ENCODE measurements at places on chromosomes 12 and 14. TPM values are rescaled to one million over a fixed set of nuclear protein-coding genes. Genes with fewer than 3 reads are reported as not detected.

DNA sequence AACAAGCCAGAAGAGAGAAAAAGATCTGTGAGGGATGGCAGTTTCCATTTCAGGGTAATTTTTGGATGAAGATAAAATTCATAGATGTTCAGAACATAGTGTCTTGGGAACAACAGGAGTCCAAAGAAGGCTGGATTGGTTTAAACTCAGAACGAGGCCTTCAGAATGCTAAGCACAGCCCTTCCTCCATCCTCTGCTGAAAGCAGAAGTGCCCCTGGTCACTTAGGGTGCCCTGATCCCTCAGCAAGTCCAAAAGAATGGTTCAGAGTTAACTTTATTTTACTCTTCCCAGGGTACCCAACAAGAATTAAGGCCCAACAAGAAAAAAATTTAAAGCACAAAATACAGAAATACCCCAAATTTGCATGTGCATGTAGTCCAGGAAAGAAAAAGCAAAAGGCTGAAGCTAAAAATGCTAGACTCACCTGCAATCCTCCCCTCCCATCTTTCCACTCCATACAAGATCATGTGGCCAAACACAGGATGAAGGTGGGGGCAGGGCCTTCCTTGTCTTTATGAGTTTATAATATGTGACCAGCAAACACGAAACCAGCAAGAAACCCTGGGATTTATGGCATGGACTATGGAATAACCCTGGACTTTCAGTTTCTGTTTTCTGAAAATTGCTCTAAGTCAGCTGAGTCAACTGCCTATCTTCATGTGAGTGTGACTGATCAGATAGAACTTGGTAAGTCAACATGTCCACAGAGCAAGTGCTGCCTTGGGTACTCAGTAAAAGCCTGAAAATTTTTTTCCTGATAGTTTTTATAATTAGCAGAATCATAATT lies 21.2 kb downstream of the MAX start:
- DNase-seq, result no peak

PTPRO gene
- 0.08 TPM for polyA plus RNA-seq

DNA sequence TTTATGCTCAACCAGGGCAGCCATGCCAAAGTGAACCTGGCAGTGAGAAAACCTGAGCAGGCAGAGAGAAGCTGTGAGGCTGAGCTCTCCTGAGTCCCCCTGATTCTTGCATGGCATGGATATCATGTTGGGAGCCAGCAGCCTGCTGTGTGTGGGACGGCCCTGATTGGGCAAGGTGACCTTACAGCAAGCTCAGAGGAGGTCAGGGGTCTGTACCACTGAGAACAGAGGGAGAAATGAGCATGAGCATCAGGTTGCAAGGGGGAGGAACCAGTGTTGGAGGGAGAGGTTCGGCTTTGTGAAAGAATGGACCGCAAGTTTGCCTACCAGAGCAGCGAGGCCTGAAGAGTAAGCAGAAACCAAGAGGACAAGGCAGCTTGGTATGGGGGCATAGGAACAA lies 59.1 kb upstream of the PTGR2 start:
- no peak for DNase-seq

DNA sequence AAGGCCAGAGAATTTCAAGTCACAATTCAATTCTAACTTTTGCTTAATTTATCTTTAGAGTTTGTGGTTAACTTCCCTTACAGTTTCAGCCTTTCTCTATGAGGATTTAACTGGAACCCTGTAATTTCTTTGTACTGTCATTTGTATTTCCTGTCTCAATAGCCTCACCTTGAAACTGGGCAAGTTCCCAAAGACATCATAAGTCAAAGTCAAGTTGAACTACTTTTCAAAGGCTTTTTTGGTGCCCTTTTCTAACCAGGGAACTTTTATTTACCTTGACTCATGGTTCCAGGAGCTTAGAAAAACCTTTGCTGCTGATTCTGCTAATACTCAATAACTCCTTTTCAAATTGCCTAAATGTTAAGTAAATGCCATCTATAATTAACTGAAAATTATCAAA lies 200.8 kb upstream of the KRR1 start:
- peak; percentile 92 for DNase-seq

PLCZ1 gene
- 0.28 TPM for polyA plus RNA-seq

LUM gene
- polyA plus RNA-seq, result not detected

GRCh38 chr12:96020314-96021003 lies 14.9 kb downstream of the LTA4H start:
- no peak for DNase-seq

- no peak for DNase-seq
These were observed 13.2 kb upstream of the SELPLG start for GRCh38 chr12:108646600-108647579.

DNA sequence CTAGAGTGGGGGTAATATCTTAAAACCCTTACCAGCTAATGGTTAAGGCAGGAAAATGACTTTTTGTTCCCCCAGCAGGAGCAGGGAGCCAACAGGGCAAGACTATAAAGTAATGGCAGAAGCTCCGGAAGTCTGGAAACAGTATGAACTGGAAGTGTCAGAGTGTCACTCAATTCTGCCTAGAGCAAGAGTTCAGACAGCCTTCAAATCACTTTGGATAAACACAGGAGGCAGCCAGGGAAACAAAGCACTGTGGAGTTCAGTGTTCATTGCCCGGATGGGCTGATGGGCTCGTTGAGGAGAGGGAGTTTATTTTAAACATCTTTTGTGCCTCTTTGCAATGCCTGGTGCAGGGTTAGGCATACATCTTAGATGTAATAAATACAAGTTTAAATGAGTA lies 16.5 kb upstream of the DYRK2 start:
- DNase-seq, result no peak

- no peak for DNase-seq
These were observed 1.4 kb upstream of the AP4S1 start for GRCh38 chr14:31024010-31024480.

TCL1B gene
- polyA plus RNA-seq, result not detected

- DNase-seq, result no peak
These were observed 625 bp upstream of the ABHD12B start for GRCh38 chr14:50871228-50871627.

GLI1 gene
- 0.90 TPM for polyA plus RNA-seq

DNA sequence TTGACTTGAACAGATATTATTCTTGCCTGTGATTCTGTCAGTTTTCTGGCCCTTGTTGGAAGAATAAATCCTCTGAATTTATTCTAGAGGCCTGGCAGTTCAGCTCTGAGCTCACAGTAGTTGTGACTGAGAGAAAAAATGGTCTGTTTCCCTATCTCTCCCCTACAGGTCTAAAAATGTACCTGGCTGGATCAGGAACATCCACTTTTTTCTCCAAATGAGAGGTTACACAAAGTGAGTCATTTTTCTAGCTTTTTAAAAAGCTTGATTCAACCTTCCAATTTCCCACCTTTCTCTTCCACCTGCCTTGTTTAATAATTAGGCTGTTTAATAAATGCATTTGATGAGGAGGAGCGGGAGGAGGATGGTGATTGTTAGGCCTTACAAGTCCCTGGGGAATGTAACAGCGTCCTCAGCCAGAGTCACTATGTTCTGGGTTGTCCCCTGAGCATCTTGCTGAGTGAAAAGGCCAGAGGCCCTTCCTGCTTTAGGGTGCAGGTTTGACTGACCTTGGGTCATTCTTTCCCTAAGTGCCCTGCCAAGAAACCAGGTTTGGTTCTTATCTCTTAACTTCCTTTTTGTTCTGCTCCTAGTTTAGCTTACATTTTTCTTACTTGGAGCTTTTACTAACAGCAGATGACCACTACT lies 91.7 kb upstream of the FUT8 start:
- DNase-seq, result no peak

- no peak for DNase-seq
These were observed 5.9 kb downstream of the RIN3 start for GRCh38 chr14:92519246-92520101.

GRCh38 chr12:6551496-6552139 lies 4.2 kb downstream of the IFFO1 start:
- DNase-seq, result no peak

- DNase-seq, result peak; percentile 59
These were observed 383.4 kb downstream of the KCNH5 start for GRCh38 chr14:62661818-62662217.

LTBP2 gene
- polyA plus RNA-seq, result 56.3 TPM

KCTD10 gene
- polyA plus RNA-seq, result 72.5 TPM

ST8SIA1 gene
- polyA plus RNA-seq, result 0.70 TPM

TAS2R30 gene
- not detected for polyA plus RNA-seq

TAS2R42 gene
- not detected for polyA plus RNA-seq

CACNA1C gene
- not detected for polyA plus RNA-seq

DNA sequence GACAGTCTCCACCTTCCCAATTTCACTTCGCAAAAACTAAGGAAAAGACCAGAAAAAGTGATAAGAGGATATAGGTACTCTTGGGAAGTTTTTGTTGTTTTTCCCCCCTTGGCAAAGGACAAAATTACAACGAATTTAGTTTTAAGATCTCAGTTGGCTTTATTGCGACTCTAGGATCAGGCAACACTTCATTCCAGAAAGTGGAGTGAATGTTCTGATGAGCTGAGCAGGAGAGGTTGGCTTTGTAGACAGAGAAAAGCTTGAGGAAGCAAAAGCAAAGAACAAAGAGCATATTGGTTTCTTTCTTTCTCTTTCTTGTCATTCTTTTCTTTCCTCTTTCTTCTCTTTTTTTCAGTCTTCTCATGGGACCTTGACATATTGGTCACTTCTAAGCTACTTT lies 640 bp upstream of the ZFYVE1 start:
- no peak for DNase-seq

- DNase-seq, result peak; percentile 88
These were observed 335.2 kb downstream of the DPF3 start for GRCh38 chr14:72558721-72559120.

TGM1 gene
- polyA plus RNA-seq, result 8.7 TPM

- DNase-seq, result peak; percentile 12
These were observed 386.8 kb downstream of the BCAT1 start for GRCh38 chr12:24561882-24562770.

KRT78 gene
- not detected for polyA plus RNA-seq

DNA sequence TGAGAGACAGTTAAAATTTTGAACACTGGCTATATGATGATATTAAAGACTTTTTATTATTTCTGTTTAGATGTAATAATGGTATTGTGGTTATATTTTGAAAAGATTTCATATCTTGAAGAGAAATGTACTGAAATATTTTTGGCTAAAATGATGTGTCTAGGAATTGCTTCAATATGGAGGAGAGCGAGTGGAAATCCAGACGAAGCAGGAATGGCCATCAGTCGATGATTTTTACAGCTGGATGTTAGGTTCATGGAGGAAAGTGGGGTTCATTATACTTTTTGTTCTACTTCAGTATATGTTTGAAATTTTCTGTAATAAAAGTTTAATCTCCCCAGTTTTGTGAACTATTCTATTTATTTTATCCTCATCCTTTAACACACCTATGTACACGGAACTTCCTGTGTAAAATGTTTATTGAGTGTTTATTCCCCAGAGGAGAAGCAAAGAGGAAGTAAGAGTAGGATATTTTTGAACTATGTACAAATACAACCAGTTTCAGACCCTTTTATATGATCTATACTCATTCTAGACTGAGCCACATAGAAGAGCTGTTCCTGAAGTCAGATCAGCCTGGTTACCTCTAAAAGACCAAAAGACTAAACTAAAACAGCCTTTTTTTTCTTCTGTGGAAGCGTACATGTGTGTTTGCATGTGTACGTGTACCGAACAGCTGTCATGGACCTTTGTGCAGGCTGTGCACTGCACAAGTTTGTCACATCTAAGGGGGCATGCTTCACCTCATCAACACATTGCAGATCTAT lies 211.0 kb upstream of the NUDT4 start:
- no peak for DNase-seq

DNA sequence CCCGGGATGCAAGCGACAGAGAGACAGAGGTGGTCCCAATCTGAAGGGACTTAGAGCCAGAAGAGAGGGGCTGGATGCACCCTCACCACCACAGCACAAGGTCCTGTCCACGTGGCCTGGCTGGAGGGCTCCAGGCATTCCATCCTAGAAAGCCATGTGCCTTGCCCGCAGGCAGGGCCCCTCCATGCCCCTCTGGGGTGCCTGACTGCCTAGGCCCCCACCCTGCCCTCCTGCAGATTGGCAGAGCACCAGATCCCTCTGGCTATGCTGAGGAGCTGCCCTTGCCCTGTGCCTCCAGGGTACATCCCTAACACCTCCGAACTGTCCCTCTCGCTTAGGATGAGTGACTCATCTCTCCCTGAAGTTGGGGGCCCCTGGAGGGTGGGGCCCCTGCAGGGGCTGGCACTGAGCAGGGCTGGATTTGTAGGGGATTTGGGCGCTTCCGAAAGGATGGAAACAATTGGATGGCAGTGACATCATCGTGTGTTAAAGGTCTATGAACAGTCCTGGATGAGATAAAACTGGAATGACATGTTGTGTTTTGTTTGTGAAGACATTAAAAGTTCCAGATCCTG lies 50.9 kb downstream of the CHGA start:
- DNase-seq, result no peak

- DNase-seq, result peak; percentile 84
These were observed 153.5 kb upstream of the MAX start for GRCh38 chr14:65255583-65256461.

DNA sequence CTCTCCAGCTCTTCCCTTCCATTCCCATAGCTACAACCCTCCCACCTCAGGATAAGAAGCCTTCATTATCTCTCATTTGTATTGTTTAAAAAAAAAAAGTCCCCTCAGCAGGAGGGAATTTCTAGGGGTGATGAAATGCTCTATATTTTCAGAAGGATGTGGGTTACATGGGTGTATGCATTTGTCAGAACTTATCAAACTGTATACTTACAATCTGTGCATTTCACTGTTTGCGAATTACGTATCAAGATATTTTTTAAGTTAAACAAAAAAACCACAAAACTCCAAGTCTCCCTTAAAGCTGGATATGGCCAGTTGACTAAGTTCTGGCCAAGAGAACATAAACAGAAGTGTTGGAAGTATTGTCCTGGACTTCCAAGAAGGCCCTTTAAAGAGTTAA lies 2.0 kb upstream of the FKBP11 start:
- no peak for DNase-seq

DNA sequence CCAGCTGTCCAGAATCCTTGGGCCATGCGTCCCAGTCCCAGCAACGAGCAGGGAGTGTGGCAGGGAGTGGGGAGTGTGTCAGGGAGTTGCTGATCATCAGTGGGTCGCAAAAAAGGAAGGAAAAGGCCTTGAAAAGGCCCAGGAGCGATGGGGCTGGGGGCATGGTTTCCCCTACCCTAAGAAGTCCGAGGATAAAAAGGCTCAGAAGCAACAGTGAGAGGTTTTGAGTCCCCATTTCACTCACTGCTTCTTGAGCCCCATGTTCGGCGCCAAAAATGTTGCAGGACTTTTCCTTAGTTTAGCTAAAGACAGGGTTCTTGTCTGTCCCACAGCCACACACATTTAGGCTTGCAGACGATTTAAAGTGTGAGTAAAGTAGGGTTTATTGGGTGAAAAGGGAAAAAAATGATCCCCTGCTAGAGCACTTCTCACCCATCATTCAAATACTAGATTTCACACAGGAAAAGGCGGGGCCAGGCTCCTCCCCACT lies 189.5 kb downstream of the KCNC2 start:
- peak; percentile 9 for DNase-seq

TAS2R43 gene
- polyA plus RNA-seq, result not detected

All from mammary epithelial cell (primary cell).